ENCODE measurements at places on chromosomes 2 and 18. TPM values are rescaled to one million over a fixed set of nuclear protein-coding genes. Genes with fewer than 3 reads are reported as not detected.

CD28 gene
- not detected for total RNA-seq

CTNNA2 gene
- total RNA-seq, result not detected

KLHL41 gene
- total RNA-seq, result 0.14 TPM

SCN1A gene
- not detected for total RNA-seq
